ENCODE measurements at places on chromosomes 2 and 18.

DNA sequence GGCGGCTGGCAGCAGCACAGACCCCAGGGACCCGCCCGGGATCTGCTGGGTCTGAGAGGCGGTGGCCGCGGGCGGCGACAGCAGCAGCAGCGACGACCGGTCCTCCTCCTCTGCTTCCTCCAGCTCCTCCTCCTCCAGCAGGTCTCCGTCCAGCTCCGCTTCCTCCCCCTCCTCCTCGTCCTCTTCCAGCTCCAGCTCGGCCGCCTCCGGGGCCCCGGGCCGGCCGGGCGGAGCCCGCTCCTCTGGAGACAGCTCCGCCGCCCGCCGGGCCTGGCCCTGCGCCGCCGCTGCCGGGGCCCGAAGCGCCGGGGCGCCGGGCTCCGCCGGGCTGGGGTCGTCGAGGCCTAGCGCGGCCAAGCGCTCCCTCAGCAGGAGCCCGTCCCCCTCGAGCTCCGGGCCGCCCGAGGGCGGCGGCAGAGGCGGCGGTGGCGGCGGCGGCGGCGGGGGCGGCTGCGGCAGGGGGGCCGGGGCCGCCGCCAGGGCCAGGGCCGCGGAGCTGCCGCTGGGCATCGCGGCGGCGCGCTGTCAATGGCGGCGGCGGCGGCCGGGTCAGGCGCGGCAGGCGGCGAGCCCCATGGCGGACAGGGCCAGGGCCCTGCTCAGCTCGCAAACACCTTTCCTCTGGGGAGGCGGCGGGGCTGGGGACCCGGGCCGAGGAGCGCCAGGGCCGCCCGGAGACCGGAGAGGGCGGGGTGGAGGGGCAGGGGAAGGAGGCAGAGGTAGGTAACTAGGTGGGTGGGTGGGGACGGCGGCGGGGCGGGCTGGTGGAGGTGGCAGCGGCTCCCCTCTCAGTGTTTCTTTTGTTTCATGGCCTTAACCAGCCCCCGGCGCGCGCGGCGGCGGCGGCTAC, 445 bp downstream of the MEX3C start:
- DNase-seq: peak; percentile 54

DNA sequence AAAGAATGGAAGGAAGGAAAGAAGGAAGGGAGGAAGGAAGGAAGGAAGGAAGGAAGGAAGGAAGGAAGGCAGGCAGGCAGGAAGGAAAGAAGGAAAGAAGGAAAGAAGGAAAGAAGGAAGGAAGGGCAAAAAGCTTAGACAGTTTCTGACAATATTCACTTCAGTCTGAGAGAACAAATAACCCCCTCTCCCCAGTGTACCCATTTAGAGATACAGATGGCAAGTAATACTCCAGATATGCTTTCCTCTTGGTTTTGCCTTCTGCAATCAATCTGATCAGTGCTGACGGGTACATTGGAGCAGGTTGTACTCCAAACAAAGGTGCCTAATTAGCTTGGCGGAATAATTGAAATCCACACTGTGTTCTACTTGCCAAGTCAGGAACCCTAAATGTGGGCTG, 534.6 kb upstream of the TMEFF2 start:
- no peak for DNase-seq

DNA sequence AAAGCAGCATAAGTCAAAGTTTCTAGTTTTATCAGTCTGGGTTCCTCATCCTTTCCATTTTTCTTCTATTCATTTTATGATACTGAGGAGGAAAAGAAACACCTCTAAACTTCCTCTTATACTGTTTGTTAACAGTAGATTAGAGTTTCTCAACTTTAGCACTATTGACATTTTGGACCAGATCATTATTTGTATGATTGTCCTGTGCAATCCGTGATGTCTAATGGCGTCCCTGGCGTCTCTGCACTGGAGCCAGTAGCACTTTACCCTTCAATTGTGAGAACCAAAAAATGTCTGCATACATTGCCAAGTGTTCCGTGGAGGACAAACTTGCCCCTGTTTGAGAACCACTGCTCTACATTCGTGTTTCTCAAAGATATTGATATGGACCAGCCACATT, 25.2 kb downstream of the PTPN4 start:
- DNase-seq: no peak

DNA sequence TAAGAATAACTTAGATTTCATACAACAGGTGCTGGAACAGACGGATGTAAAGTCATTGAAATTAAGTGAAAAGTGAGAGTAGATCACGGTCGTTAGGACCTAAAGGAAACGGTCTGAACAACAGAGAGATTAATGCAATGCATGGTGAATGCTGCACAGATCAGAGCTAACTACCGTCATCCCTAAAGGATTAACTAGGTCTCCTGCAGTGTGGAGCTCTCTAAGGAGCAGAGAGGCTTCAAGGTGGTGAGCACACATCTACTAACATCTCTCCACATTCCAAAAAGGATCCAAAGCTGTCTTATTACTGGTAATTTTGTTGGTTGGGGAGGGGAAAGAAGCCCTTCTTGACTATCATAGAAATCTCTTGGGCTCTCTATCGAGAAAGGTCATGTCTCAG, 75.3 kb downstream of the CABYR start:
- no peak for DNase-seq

DNA sequence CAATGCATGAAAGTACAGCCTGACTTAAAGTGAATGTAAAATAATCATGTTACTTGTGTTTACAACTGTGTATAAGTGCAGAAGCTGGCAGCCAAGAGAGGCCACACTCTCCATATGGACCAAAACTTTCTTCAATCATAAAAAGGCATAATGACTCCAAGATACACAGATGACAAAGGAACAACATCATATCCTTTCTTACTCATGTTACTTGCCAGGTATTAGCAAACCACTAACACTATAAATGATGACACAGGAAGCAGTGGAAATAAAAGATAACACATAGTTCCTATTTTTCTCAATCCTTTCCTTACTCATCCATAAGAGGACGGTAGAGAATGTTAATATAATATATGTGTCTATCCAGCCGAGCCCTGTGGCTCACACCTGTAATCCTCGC, 400.0 kb upstream of the CDH2 start:
- no peak for DNase-seq

- DNase-seq: no peak
Measured at GRCh38 chr2:199861132-199861774, 10.3 kb upstream of the FTCDNL1 start.

DNA sequence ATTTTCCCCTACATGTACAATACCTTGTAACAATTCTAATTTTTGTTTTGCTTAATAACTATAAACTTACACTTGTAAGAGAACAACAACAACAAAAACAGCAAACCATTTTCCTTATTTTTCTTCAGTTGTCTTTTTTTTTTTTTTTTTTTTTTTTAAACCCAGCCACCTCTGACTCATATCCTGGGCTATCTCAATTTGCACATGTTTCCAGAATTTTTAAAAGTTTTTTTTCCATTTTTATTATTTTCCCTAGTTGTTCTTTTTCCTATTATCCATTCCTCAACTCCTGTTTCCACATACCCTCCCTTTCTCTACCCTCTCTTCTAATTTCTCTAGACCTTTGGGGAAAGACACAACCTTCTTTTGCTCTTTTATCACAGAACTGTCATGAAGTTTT, 112.5 kb downstream of the EFEMP1 start:
- no peak for DNase-seq

GRCh38 chr2:12073217-12073852, 326.9 kb downstream of the LPIN1 start:
- DNase-seq: no peak

DNA sequence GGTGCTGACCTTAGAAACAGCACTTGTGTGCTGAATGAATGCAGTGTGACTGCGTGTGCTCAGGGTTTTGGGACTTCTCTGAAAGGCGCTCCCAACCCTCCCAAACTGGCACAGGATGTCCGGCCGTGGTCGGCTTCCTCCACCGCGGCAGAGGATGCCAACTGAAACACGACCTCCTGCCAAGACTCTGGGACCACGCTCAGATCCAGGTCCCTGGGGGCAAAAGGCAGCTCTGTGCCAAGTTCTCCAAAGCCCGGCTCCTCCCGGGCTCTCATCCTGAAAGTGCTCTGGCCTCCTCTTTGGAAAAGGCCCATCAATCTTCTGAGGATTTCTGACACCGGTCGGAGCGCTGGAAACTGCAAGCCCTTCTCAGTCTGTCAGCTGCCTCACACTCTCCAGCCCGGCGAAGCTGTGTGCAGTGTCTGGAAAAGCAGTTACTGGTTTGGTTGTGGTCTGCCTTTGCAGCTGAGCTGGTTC, 32.3 kb upstream of the ZBTB7C start:
- no peak for DNase-seq

GRCh38 chr2:182694189-182694588, 21.9 kb upstream of the DNAJC10 start:
- DNase-seq: no peak

GRCh38 chr18:51070545-51070944, 40.5 kb downstream of the SMAD4 start:
- DNase-seq: no peak

DNA sequence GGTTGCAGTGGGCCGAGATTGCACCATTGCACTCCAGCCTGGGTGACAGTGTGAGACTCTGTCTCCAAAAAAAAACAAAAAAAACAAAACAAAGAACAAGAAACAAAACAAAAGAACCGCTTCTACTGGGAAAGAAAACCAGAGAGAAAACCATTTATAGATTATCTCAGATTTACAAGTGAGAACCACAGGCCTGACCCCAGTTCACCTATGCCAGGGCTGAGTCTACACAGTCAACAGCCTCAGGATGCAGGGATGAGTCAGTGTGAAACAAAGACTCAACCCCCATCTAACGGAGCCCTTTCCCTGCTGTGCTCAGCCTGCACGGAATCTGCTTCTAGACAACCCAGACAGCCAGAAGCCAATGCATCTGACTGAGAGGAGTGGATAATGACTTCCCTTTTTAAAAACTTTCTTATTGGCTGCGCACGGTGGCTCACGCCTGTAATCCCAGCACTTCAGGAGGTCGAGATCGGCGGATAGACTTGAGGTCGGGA, 25.5 kb upstream of the YWHAQ start:
- no peak for DNase-seq
